Stimulated activated CD4-positive, alpha-beta T cell treated with anti-CD3 and anti-CD28 coated beads, Interleukin-2, amount 100 ng/mL, for 24 hours (primary cell): ENCODE measurements at places on chromosomes 7 and 10.

DNA sequence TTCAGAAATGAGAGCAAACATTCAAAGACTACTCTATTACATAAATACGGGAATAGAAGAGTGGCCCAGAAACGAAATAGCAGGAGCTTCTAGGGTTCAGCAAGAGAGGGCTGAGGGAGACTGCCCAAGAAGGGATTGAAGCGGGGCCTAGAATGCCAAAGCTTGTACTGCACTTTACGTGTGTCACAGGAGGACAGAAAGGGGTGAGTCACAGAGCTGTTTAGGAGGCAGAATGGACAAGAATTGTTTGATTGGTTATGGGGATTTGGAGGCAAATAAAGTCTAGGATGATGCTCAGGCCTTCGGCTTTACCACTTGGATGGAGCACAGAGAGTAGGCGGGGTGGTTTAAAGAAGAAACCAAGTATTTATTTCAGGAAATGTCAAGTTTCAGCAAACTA is 11.3 kb upstream of the FXYD4 start:
- no peak for DNase-seq

DNA sequence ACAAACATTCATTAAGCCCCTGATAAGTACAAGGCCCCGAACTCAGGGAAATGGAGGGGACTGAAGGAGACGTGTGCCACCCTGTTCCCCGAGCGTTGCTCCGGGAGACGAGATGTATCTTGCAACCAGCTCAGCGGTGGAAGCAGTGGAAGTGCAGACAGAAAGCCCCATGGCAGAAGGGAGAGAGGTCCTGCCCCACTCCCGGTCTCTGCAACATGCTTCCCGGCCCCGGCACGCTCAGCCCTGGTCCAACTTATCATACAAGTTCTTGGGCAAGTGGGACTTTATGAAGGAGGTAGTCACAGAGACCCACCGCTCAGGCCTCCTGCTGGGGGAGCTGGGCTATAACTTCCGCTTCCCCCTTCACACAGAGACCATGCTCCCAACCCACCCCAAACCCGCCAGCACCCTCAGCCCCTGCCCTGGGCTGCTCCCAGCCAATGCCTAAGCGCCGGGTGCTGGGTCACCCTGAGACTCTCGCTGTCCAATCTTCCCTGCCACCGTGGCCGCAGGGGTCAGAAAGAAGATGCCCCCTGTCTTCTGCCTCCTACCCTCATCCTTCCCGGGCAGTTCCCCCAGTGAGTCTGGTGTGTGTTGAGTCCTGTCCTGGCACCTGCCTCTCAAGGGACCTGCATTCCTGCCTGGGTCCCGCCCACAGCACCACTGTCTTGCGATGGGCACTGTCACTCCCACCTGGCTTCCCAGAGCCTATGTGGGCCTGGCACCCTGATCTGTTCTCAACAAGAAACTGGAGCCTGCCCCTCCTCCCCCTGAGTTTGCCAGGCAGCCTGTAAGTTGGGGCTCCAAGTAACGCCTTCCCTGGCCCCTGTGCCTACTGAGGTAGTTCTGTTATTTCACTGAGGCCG is 157.7 kb downstream of the PRKAG2 start:
- DNase-seq, result no peak

GRCh38 chr7:91005024-91005423 is 259.2 kb upstream of the FZD1 start:
- DNase-seq, result no peak

- DNase-seq, result no peak
Measured at GRCh38 chr7:28811008-28811407, 147.1 kb downstream of the TRIL start.

DNA sequence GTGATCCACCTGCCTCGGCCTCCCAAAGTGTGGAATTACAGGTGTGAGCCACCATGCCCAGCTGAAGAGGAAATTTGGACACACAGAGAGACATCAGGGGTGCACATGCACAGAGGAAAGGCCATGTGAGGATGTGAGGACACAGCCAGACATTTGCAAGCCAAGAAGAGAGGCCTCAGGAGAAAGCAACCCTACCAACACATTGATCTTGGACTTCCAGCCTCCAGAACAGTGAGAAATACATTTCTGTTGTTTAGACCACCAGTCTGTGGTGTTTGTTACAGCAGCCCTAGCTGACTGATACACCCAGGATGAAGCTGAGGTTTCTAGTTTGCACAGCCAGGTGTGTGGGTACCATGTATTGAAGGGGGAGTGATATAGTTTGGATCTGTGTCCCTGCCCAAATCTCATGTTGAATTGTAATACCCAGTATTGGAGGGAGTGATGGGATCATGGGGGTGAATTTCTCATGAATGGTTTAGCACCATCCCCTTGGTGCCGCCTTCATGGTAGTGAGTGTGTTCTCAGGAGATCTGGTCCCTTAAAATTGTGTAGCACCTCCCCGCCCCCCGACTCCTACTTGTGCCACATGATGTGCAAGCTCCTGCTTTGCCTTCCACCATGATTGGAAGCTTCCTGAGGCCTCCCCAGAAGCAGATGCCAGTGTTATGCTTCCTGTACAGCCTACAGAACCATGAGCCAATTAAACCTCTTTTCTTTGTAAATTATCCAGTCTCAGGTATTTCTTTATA is 64.7 kb upstream of the DUSP5 start:
- no peak for DNase-seq

DNA sequence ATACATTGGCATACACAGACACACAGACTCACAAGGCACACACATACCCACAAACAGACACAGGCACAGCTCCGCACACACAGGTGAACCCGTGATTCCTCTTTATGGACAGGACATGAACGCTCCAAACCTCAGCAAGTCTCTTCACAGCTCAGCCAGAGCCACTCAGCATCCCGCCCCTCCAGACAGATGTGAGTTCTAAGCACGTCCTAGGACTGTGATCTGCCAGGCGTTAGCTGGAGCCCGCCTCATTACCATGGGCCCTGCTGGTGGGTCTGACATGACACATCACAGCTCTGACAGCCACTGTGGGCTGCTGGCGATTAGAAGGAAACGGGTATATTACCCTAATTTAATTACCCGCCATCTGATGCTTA is 176.7 kb upstream of the PPP2R2D start:
- DNase-seq, result no peak

GRCh38 chr10:71659111-71659634 is 60.4 kb downstream of the C10orf105 start:
- no peak for DNase-seq

DNA sequence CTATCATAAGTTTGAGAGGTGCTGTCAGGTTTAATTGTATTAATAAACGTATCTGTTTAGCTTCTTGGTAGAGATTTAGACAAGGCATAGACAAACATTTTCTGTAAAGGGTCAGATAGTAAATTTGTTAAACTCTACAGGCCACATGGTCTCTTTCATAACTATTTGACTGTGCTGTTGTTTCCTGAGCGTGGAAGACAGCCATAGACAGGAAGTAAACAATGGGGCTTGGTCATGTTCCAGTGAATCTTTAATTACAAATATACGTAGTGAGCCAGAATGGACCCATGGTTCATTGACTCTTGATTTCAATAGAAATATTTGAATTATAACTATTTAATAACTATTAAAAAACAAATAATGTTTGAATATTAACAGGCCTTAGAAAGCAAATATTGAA is 451.1 kb downstream of the SH2D4B start:
- no peak for DNase-seq
